Ovary (tissue), 10 donors: ENCODE measurements at places on chromosomes 6 and 20.

- DNase-seq, result no peak
These were observed 83.4 kb downstream of the TCP11 start for GRCh38 chr6:35057449-35058357.

DNA sequence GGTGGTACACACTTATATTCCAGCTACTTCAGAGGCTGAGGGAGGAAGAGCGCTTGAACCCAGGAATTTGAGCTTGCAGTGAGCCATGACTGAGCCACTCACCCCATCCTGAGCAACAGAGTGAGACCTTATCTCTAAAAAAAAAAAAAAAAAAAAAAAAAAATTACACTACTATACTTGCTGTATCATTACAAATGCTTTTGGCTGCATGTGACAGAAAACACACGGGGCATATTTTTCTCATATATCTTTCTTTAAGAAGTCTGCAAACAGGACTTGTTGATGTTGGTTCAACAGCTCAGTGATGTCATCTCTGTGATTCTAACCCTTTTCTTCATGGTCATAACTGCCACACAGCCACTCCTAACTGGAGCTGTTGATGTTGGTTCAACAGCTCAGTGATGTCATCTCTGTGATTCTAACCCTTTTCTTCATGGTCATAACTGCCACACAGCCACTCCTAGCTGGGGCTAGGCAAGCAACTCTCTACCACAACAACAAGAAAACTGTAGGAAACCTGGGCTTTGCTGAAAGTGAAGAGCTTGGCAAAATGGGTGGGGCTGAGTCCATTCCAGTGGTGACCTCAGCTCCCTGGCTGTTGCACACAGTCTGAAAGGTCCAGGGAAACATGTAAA is 19.8 kb downstream of the MTFR2 start:
- DNase-seq, result no peak

DNA sequence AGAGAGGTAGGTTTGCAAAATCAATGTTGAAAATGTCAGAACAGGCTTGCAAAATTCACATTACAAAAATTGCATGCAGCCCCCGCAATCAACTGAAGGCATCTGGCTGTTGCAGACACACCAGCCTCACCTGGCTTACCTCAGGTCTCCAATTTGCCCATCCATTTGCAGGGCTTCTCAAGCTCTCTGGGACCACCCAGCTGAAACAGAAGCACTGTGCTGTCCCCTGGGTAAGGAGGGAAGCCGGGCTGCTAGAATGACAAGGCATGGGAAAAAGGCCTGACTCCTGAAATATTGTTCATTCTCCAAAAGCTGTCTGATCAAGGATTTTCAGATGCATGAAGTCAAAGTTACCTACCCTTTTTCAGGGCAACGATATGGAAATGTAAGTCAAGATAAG is 52.6 kb upstream of the CD93 start:
- no peak for DNase-seq

GRCh38 chr20:39473536-39473935 is 511.4 kb downstream of the DHX35 start:
- no peak for DNase-seq

- DNase-seq, result no peak
These were observed 30.9 kb upstream of the RIMS1 start for GRCh38 chr6:71855406-71855805.

GRCh38 chr6:112122756-112123155 is 35.4 kb downstream of the FAM229B start:
- DNase-seq, result no peak

DNA sequence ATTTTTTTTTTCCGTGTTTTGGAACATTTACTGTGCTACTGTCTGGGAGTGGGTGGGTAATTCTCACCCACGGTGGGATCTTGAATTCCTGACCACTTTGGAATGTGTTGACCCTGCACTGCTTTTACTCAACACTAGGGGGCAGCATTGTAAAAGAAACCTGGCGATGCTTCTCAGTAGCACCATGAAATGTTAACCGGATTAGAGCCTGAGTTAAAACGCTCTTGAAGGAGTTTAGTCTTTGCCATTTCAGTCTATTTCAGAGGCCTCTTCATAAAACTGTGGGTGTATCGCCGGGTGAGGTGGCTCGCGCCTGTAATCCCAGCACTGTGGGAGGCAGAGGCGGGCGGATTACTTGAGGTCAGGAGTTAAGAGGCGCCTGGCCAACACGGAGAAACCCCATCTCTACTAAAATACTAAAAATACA is 114.4 kb upstream of the PRND start:
- DNase-seq, result no peak

GRCh38 chr6:90790058-90790457 is 203.2 kb upstream of the MAP3K7 start:
- DNase-seq, result peak; percentile 38

GRCh38 chr6:67643281-67643680 is 991.8 kb upstream of the ADGRB3 start:
- DNase-seq, result no peak

- DNase-seq, result peak; percentile 62
These were observed 53.8 kb upstream of the POLR1H start for GRCh38 chr6:30007132-30007764.

DNA sequence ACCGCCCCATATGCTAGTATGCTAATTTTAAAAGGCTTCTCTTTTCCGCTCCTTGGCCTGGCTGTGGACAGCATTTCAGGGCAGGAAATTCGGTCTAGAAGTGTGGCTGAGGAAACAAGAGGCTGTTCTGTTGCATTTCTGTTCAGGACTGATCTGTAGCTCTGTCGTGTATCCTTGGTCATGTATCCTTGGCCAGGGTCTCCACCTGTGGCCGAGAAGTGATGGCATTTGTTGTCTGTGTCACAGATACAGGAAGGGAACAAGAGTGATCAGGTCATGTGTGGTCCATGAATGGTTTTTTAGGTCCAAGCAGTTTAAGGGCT is 300.5 kb upstream of the SUPT3H start:
- DNase-seq, result no peak

DNA sequence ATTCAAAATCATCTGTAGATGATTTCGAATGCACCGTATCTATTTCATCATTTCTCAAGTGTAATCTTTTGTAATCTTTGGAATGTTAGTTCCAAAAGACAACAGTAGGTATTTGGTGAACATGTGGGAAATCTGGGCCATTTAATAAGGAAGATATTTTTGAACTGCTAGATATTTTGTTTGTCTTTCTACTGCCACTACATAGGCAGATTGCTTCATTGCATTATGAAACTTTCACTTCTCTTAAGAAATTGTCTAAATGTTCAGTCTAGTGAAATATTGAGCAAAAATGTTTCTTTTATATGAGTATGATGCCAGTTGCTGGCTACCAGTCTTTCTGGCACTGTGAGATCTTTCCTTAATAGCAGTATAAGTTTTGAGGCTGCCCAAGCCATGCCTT is 527.8 kb upstream of the RNF217 start:
- DNase-seq, result no peak

DNA sequence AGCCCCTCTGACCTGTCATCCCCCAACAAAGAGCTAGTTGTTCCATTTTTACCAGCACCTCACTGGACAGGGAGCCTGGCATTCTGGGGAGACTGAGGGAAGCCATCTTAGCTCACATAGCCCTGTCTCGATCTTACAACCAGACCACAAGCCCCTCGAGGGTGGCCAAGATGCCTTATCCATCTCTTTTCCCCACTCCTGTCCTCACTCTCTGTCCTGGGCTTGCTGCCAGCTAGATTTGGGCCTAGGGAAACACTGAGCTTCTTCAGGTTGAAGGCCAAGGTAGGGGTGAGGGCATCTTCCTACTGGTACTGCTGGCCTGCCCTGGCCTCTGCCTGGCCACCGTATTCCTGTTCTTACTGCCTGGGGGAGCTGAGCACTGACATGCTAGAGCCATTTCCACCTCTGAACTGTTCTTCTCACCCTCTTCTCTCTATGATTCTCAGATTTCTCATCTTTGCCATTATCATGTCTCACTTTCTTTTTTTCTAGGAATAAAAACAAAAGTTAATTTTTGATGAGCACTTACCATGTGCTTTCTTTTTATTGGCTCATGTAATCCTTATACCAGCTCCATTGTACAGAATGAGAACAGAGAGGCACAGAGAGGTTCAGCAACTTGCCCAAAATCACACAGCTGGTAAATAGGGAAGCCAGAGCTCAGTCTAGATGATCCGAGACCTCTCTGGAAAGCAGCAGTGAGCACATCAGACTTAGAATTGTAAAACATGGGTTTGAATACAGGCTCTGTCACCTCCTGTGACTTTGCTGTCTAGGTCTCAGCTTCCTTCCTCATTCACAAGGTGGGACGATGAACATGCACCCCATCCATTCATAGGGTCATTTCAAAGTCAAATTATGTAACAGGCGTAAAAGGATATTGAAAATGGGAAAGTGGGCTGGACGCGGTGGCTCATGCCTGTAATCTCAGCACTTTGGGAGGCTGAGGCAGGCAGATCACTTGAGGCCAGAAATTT is 28.7 kb downstream of the FGD2 start:
- no peak for DNase-seq

- no peak for DNase-seq
These were observed 31.3 kb downstream of the STX11 start for GRCh38 chr6:144181639-144182038.

- no peak for DNase-seq
These were observed 62.9 kb upstream of the PLEKHG1 start for GRCh38 chr6:150536835-150537234.

DNA sequence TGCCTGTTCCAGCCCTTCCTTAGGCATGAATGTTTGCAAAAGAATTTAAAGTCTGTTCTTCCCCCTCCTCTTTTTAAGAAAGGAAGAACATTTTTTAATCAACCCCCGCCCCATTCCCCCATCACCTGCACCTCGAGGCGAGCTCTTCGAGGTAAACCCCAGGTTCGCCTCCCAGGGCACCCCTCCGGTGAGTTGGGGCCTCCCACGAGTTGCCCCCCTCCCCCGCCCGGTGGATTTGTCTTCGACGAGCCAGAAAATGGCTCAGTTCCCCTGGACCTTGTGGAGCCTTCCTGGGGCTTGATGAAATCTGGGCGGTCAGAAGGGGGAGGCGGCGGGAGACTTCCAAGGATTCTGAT is 256 bp upstream of the OVOL2 start:
- no peak for DNase-seq

GRCh38 chr20:38386004-38386403 is 39.7 kb downstream of the LBP start:
- DNase-seq, result no peak

GRCh38 chr6:111540681-111541025 is 57.6 kb upstream of the REV3L start:
- no peak for DNase-seq

DNA sequence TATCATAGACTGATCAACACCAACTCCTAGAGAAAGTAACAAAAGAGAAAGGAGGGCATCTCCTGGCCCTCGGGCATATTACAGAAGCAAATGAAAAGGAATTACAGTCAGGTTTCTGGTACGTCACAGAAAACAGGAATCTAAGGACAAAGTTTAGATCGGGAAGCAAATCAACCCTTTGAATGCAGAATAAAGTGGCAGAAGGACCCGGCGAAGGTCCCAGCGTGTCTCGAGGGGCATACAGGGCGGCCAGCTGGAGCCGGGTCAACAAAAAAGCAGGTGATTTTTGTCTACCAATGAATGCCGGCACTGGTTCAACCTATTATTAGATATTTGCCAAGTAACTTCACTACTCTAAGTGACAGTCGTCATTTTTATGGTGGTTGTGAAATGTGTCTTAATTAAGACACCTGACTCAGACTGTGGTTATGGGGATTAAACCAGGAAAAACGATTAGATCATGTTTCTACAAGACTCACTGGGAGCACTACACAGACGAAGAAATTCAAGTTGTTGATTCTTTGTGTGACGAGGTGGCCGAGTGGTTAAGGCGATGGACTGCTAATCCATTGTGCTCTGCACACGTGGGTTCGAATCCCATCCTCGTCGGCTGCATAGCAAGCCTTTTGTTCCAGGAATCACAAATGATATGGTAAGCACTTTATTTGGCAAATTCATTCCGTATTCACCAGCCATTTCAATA is 12.4 kb upstream of the ZSCAN9 start:
- DNase-seq, result no peak

- DNase-seq, result no peak
These were observed 252.3 kb upstream of the SASH1 start for GRCh38 chr6:148090326-148090725.

- no peak for DNase-seq
These were observed 119.5 kb upstream of the CD93 start for GRCh38 chr20:23205611-23206041.

DNA sequence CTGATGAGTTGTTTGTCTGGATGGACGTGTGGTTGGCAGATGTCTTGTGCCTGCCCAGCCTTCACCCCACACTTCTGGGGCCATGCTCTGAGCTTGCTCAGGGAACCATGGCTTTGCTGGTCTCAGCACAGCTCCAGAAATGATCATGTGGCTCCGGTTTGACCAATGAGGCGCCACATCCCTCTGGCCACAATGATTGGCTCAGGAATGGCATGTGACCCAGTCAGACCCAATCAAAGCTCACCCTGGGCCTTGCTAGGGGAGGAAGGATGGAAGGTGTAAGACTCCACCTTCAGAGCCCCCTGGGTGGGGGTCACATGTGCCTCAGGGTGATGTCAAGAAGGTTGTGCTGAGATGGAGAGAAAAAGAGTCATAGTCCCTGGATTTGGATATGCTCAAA is 281.6 kb upstream of the SULF2 start:
- no peak for DNase-seq

DNA sequence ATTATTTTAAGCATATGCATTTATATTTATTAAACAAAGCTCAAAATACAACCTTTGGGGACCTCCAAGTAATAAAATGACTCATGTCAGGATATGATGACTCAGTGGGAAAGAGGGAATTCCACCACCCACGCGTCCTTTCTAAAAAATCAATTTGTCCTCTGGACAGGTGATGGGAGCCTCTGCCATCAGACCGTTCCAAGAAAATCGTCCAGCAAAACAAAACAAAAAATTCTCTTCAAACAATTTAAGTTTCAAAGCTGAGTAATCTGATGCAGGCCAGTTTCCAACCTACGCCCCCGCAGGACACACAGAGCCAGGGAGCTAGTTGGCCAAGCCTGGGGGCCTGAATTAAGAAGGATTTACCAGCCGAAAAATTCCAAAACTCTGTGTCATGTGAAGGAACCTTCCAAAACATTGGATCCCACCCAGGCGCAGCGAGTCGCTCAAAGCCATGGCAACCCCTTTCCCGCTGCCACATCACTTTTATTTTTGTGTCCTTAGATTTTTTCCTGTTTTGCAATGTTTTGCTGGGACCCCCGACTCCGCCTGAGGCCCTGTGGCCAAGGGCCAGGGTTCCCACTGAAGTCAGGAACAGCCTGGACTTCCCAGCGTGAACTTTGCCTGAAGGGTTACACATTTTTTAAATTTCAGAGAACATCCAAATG is 95.3 kb downstream of the NFATC2 start:
- peak; percentile 84 for DNase-seq

- no peak for DNase-seq
These were observed 100.6 kb upstream of the MLIP start for GRCh38 chr6:54010340-54011276.

DNA sequence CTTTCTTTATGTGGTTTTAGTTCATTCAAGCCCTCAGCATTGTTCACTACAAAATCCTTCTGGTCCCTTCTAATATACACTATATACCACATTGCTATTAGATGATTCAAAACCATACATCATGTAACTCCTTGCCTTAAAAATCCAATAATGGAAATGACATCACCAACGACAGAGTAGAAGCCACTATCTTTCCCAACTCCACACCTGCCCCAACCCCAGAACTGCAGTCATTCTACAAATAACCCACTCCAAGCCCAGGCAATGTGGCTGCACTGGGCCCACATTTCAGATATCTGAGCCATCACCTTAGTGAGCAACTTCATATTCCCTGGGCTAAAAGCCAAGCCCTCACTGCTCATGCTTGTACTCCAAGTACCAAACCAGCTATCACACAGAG is 22.6 kb upstream of the RUNX2 start:
- DNase-seq, result no peak

GRCh38 chr6:135546680-135547418 is 49.3 kb upstream of the AHI1 start:
- DNase-seq, result no peak
